ENCODE measurements at places on chromosomes 1 and 21.

DNA sequence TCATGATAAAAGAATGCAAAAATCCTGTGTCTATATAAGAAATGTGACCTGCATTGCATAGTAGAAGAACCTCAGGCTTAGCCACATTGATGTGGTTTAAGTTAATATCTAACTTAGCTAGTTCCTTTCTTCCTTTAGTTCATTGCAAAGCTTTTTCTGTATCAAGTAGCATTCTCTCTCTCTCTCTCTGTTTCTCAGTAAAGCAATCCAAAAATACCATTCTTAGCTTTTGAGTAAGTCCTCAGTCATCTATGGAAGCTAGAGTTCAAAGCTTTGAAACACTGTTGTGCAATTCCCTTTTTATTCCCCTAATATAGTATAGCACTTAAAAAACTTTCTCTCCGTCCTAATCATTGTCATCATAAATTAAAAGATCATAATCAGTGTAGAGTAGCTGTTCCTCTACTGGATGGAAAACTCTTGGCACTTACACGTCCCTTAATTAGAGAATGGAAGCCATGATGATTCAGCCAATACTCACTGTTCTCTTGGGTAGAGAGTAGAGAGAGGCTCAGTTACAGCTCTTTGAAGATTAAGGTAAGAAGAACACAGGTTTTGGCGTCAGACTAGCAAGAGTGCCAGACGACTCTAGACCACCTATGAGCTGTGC is 350.3 kb upstream of the LYPLAL1 start:
- no peak for DNase-seq

DNA sequence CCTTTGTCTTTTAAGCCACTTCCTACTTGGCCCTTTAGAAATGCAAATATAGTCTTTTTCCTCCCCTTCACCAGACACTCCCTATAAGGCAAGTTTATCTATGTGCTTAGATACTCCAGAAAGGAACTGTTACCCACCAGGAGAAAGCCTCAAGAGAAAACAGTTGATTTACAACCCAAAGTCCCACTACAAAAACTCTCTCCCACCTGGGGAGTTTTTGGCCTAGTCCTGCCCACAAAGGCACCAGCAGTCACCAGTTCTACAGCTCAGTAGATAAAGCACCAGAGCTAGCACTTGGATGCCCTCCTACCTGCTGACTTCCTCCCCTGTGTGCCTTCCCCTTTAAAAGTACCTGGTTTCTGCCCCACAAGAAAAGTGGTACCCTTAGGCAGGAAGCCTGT is 27.7 kb upstream of the HAO2 start:
- no peak for DNase-seq

DNA sequence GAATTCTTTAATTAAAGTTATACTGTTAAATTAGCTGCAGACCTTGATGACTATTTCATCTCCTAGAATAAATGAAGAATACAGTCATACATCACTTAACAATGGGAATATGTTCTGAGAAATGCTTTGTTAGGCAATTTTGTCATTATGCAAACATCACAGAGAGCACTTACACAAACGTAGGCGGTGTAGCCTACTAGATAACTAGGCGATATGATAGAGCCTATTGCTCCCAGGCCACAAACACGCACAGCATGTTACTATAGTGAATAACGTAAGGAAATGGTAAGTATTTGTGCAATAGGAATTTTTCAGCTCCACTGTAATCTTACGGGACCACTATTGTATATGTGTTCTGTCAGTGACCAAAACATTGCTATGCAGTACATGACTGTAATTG is 37.6 kb upstream of the DESI2 start:
- DNase-seq = no peak

DNA sequence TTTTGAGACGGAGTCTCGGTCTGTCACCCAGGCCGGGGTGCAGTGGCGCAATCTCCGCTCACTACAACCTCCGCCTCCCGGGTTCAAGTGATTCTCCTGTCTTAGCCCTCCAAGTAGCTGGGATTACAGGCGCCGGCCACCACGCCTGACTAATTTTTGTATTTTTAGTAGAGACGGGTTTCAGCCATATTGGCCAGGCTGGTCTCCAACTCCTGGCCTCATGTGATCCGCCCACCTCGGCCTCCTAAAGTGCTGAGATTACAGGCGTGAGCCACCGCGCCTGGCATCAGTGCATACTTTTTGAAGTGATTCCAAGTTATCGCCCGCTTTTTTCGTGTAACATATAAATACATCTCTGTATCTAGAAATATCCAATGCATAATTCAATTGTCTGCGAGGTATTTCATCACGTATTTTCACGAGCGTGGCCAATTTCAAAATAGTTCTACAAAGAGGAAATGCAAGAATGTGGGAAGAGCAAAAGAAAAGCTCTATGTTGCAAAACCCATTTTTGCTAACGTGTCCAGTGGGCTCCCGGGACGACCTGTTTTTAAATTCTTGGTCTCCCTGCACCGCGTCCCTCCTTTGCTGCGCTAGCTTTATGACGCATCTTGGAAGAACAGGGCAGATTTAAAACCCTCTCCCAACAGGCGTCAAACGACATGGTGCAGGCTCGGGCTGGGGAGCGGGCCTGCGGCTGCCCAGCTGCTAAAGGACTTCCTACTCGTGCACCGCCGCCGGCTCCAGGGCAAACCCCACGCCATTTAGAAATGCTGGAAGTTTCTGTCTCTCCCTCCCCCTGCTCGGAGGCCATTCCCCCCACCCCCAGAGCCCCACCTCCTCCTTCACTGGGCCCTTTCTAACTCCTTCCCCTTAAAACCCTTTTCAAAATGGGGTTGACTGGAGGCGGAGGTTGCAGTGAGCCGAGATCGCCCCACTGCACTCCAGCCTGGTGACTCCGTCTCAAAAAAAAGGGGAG is 923 bp upstream of the IFNGR2 start:
- peak; percentile 82 for DNase-seq

DNA sequence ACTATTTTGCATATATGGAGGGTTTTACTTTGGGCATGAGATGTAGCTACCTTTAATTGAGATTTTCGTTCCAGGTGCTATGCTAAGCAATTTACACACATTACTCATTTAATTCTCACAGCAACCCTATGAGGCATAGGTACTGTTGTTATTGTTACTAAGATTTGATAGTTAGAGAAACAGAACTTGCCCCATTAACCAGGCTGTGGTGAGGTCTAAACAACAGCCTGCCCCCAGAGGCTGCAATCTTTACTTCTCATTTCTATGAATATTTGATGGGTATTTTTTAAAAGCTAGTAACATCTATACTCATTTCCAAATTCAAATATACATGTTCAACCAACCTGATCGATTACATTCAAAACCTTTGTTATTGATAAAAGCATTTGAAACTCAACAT is 155.6 kb downstream of the GALNT2 start:
- DNase-seq = no peak

GRCh38 chr1:204410688-204411450 is 748 bp downstream of the PPP1R15B start:
- peak; percentile 75 for DNase-seq

DNA sequence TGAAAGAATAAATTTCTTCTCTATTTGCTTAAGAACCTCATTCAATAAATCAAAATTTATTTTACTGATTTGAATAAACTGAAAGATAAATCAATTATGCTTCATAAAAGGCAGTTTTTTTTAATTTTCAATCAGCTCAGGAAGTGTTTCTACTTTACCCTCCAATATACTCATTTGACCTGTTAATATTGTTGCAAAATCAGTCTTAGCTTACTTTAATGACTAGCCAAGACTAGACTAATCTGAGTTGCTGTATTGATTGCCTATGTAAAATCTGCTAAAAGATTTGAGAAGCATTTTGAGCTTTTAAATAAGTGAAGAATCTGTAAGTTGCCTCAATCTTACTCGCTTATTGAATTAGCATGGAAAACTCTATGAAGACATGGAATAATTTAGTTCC is 179.1 kb upstream of the LYPLAL1 start:
- DNase-seq = no peak

GRCh38 chr1:190906206-190906725 is 428.6 kb upstream of the BRINP3 start:
- no peak for DNase-seq

GRCh38 chr1:185044387-185044786 is 971 bp upstream of the RNF2 start:
- no peak for DNase-seq

DNA sequence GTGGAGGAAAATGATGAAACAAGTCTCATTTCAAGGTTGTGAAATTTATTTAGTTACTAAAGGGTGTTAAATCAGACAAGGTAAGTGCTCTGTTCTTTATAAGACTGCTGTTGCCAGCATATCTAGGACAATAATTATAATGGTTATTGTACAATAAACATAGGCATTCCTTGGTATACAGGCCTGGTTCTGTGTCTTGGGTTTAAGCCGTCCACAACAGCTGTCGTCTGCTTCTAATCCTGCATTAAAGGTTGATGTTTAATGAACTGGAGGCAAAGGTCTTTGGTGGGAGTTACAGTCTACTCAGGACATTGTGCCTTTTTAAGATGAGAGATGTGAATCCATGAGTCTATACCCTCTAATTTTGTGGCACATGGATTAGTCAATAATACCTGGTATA is 23.4 kb upstream of the FMO4 start:
- no peak for DNase-seq

DNA sequence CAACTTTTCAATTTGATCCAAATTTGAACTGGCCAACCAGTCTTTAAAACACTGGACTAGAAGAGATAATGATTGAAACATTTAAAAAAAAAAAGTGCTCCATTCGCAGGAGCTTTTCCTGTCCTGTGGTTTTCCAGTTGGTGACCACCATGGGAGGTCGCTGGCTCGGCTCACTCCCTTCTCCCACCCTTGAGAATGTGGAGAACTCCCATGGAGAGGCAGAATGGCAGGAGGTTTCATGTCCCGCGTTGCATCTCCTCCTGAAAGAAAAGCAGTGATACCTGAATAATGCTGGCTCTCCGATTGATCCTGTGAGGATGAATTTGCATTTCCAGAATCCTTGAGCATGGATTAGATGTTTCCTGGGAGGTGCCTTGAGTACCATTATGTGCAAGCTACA is 16.5 kb upstream of the MPZL1 start:
- no peak for DNase-seq

DNA sequence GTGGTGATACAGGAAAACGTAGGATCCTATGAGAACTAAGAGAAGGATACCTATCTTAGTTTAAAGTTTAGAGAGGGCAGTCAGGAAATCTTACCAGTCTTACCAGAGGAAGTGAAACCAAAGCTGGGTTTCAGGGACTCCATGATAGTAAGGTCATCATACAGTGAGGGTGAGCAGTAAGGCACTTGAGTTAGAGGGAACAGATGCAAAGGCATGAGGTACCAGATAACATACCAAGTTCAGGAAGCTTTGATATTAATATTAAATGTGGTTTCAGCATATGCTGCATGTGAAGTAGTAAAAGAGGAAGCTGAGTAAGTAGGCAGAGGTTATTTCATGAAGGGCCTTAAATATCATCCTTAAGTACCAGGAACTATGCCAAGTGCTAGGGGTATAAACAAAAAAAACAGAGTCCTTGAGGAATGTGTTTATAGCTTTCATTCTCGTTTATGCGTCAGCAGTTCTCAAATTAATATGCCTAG is 16.9 kb downstream of the ATG4C start:
- DNase-seq = no peak

DNA sequence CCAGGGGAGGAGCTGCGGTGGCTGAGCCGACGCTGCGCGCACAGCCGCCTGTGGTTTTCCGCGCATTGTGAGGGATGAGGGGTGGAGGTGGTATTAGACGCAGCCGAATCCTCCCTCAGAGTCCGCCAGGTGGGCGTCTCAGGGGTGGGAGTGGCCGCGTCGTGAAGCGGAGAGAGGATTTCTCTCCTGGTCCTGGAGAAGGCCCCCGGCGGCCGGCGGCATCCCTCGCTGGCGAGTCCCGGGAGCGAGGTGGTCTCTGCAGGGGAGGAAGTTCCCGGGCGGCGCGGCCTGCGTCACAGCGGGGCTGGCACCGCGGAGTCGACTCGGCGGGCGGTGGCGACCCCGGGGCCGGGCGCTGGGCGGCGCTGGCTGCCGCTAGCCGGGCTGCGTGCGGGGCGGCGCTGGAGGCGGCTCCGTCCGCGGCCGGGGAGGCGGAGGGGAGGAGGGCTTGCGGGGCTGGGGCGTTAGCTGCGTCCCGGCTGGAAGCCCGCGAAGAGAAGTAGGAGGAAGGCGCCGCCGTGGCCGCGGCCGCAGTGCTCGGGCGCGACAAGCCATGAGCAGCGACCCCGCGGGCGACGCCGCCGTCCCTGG is at the start of gene LRRC8C:
Gene LRRC8C (plus strand): TSS at position 464 of the 591 bp plus-strand sequence. CDS start 53,354 bp downstream, outside the sequence.
- peak; percentile 90 for DNase-seq

DNA sequence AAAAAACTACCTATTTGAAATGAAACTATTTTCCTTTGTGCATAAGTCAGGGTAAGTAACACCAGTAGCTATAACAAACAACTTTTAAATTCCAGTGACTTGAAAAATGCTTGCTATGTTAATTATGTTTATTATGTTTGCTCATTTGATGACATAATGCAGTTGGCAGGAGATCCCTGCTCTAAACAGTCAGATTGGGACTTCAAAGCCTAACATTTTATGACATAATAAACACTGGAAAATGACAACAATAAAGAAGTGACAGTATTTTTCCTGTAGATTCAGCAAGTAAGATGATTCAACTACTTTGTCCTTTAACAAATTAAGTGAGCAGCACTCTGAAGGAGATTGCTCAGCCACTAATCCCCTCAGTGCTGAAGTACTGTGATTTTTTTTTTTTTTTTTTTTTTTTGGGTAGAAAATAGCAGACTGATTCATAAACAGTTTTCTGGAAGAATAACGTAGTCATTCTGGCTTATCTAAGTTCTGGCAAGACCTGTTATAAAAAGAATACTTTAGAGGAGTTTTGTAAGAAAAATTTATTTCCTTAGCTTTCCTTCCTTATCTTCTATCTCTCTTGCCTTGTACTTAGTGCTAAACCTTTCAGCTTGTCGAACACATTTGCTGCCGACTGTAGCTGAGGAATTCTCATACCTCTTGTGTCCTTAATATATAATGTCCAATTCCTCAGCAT is 207.2 kb downstream of the PTGER3 start:
- DNase-seq = no peak

- DNase-seq = peak; percentile 60
Observed at GRCh38 chr1:27724961-27725373, 794 bp upstream of the FAM76A start.

GRCh38 chr1:55476445-55477015 is 261.4 kb upstream of the USP24 start:
- no peak for DNase-seq

- DNase-seq = no peak
Observed at GRCh38 chr1:183937611-183938010, 99.9 kb downstream of the COLGALT2 start.

DNA sequence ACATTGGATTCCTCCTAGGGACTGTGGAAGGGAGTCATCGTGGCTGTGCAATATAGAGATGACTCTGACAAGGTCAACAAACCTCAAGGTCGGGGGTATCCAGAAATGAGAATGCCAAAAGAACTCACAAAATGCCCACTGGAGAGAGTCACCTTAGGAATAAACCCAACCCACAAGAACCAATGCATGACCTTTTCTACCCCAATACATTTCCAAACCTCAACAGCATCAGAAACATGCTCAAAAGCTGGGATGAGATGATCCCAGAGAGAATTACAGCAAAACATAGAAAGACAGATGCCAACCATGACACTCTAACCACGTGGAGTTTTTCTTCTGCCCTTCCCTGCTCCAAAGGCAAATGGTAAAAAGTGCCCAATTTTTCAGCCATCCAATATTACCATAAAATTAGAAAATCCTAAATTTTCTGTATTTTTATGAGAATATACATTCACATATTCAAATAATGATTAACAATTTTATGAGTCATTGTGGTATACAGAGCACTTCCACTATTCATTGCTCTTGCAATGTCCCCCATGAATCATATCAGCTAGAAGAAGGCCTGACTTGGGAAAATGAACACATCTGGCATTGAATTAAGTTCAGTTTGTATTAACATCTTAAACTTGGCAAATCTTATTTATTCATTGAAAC is 88.2 kb upstream of the PALMD start:
- DNase-seq = no peak

Data from lower lobe of right lung (tissue), 2 donors.